ENCODE measurements at places on chromosomes 6 and 20.

- peak; percentile 25 for DNase-seq
Observed at GRCh38 chr6:106117579-106117978, 31.4 kb downstream of the PRDM1 start.

DNA sequence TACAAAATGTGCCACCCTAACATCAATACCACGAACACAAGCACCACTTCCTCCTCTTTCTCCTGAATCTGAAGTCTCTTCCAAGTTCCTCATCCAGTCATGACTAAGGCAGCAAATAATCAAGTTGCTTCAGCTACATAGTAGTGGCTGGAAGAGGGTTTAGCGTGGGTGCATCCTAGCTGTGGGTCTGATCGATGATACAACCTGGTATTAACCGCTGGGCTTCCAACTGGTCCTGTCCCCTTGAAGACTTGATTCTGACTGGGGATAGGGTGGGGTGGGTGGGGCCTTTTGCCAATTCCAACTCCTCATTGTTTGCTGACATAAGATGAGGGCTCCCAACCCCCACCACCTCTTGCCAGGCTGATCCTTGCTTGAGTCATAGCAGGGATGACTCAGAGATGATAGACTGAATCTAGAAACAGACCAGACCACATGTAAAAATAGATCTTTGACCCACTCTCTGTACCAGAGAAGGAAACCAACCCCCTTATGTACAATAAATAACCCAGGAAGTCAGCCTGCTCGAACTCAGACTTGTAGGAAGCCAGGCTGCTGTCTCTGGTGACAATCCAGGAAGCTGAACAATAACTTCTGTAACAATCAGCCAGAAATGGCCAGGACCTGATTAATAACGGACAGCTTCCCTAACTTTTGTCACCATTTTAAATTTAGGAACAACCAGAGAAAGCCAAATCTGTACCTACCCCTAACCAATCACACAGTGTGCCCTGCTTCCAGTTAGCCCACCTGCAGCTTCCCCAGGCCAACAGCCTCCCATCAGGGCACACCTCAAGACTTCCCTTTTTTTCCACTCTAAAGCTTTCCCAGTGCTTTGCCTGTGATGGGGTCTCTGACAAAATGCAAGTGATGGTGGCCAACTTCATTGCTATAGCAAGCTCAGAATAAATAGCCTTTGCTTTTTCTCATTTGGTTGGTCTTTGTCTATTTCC is 68.9 kb upstream of the FAM184A start:
- no peak for DNase-seq

- DNase-seq: no peak
Observed at GRCh38 chr6:66628917-66629316, 921.9 kb upstream of the EYS start.

GRCh38 chr6:52356017-52356416 is 5.9 kb upstream of the PAQR8 start:
- no peak for DNase-seq

- DNase-seq: no peak
Observed at GRCh38 chr20:51864967-51865366, 62.6 kb upstream of the SALL4 start.

- DNase-seq: no peak
Observed at GRCh38 chr6:153130515-153131036, 506 bp downstream of the RGS17 start.

GRCh38 chr20:41078329-41078728 is 49.7 kb downstream of the TOP1 start:
- DNase-seq: no peak

DNA sequence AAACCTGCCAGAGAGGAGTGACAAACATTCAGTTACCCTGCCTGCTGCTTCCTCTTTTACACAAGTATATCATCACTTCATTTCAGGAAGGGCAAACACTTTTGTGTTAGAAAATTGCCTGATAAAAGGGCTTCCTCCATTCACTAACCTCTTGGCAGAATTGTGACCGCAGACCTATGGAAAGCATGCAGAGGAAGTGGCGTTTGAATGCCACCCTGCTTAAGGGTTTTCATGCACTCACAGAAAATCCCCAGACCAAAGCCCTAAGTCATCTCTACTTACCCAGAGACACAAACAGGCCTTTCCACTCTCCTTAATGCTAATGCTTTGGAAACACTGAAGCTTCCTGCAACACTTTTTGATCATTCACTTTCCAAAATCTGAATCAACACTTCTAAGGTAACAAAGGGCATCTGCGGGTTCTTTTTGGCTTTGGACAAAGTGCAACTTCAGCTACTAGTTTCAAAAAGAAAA is 22.1 kb upstream of the RALGAPA2 start:
- DNase-seq: no peak

DNA sequence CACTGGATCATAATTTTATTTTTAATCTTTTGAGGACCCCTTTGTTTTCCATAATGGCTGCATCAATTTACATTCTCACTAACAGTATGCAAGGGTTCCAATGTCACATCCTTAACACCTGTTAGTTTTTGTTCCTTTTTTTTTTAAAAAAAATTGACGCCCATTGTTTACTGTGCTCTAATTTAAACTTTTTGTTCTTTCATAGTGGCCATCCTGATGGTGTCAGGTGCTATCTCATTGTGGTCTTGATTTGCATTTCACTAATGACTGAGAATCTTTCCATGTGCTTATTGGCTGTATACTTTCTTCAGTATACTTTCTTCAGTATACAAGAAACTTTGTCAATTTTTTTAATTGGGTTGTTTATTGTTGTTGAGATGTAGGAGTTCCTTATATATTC is 347.0 kb downstream of the RNGTT start:
- DNase-seq: no peak

GRCh38 chr6:131216246-131216645 is 81.0 kb downstream of the AKAP7 start:
- DNase-seq: no peak

DNA sequence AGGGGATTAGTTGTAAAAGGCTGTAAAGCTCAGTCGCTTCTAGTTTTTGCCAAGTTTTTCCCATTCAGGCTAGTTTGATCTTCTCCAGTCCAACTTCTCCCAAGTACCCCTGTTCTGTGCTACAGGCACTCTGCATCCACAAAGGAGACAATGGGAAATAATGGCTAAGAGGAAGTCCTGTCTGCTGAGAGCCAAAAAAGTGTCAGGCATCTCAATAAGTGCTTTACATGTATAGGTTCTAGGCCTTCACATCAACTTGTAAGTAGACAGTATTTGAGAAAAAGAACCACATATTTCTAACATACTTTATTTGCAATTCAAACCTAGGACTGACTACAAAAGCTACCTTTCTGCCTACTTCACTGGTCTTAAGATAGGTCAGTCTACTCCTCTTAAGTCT is 4.9 kb downstream of the HTR1B start:
- DNase-seq: no peak

- no peak for DNase-seq
Observed at GRCh38 chr20:52047811-52048764, 143.5 kb downstream of the ZFP64 start.

DNA sequence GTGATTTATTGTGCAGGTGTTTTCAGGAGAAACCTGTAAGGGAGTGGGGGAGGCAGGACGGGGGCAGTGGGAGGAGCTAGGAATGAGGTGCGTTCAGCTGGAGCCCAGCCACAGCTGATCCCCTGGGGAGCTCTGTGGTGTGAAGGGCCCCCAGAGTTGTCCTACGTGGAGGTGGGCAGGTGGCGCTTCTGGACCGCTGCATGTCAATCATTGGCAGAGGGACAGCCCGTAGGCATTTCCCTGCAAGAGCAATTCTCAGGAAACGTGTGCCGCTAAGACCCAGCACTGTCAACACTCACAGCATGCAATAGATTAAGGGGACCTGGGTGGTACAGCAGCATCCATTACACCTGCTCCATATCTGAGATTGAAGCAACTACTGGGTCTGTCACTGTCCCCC is 88.0 kb downstream of the PRND start:
- no peak for DNase-seq

DNA sequence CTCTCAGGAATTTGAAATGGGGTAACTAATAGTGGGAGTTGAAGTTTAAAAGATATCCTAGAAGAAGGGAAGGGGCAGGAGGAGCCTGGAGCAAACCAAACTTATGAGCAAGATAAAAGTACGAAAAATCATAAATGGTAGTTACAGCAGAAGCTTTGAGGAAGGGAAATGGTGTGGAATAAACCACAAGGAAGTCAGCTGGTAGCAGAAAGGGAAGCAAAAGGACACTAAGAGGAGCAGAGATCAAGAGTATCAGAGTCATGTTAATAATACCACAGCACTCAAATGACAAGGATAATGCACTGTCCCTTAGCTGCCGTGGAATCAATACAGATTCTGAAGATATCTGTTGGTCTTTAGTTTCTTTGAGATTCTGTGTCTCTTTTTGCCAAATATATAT is 44.9 kb upstream of the CCDC28A start:
- DNase-seq: no peak

DNA sequence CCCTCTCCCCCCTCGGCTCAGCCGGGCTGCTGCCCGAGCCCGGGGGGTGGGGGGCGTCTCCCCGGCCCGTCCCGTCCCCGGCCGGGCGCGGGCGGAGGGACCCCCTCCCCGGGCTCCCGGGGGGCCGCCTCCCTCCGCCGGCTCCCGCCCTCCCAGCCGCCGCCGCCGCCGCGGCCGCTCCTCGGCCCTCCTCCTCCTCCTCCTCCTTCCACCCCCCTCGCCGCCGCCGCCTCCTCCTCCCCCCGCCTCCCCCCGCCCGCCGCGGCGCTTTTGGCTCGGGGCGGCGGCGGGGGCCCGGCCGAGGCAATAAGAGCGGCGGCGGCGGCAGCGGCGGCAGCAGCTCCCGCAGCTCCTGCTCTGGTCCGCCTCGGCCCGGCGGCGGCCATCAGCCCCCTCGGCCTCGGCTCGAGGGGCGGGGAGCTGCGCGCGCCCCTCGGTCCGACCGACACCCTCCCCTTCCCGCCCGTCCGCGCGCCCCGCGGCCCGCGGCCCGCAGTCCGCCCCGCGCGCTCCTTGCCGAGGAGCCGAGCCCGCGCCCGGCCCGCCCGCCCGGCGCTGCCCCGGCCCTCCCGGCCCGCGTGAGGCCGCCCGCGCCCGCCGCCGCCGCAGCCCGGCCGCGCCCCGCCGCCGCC is 38.7 kb downstream of the GNAS start:
- peak; percentile 47 for DNase-seq

Data from activated CD8-positive, alpha-beta memory T cell treated with anti-CD3 and anti-CD28 coated beads for 1 hour (primary cell).